ENCODE measurements at places on chromosomes 5 and 9.
A peak's percentile ranks its signal among the peaks of the same experiment; 100 is the strongest.

- H3K4me1 ChIP-seq: no peaks in the 10 kb centered on the region
- no peak overlapping the region for H3K4me3 ChIP-seq
- H3K27ac ChIP-seq: no peak overlapping the region
- H3K36me3 ChIP-seq: peaks cover 96% of the 10 kb centered on the region
- no peak for DNase-seq
These were observed 56.4 kb upstream of the OR2K2 start for GRCh38 chr9:111386386-111386785.

GRCh38 chr5:67897431-67897830 lies 318.1 kb upstream of the PIK3R1 start:
- H3K4me3 ChIP-seq: no peak overlapping the region
- H3K27me3 ChIP-seq: no peaks in the 10 kb centered on the region
- no peaks in the 10 kb centered on the region for H3K4me1 ChIP-seq
- no peak overlapping the region for H3K27ac ChIP-seq
- no peak for DNase-seq

DNA sequence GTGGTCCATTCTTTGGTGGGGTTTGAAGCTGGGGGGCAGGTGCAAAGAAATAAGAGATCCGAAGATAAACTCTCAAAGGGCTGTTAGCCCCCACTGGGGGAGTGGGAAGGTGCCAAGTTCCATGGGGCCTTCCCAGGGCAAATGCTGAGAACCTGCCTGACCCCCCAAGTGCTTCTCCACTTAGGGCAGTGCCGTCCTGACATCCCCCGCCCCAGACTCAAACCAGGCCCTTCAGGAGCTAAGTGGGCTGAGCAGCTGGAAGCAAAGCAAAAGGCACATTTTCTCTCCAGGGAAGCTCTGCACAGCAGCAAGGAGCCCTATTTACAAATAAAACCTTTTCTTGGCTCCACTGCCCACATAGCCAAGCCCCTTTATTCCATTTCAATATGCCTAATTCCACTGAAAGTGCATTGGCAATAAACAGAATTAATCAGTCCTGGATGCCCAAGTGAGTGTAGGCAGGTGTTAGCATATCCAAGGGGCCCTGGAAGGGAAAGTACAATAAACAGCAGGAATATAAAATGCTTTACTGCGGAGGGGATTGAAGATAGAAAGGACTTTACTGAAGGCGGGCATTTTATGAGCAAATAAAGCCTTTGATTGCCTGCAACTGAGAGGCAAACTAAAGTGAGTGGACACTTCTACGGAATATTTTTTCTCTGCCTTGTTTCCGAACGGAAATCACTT lies 44.6 kb downstream of the WHRN start:
- no peaks in the 10 kb centered on the region for H3K27me3 ChIP-seq
- H3K4me1 ChIP-seq: no peaks in the 10 kb centered on the region
- H3K27ac ChIP-seq: no peak overlapping the region
- no peak for DNase-seq
- no peaks in the 10 kb centered on the region for H3K36me3 ChIP-seq

DNA sequence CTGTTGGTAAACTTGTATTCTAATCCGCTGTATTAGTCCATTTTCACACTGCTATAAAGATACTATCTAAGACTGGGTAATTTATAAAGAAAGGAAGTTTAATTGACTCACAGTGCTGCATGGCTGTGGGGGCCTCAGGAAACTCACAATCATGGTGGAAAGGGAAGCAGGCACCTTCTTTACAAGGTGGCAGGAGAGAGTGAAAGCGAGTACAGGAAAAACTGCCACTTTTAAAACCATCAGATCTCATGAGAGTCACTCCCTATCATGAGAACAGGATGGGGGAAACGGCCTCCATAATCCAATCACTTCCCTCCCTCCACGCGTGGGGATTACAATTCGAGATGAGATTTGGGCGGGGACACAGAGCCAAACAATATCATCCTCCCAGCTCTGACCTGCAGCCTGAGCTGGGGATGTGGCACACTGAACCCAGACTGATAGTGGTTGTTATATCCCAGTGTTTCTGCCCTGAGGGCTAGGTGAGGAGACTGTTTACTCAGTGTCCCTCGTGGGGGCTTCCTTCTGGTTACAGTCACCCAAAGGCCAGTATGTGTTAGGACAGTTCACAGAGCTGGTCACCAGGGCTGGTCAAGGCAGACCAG lies 488.3 kb downstream of the KDM4C start:
- no peaks in the 10 kb centered on the region for H3K36me3 ChIP-seq
- H3K4me1 ChIP-seq: no peaks in the 10 kb centered on the region
- no peaks in the 10 kb centered on the region for H3K27me3 ChIP-seq
- no peak overlapping the region for H3K4me3 ChIP-seq
- no peak for DNase-seq

- DNase-seq: no peak
- peaks cover 2% of the 10 kb centered on the region for H3K36me3 ChIP-seq
- H3K27ac ChIP-seq: no peak overlapping the region
- H3K4me3 ChIP-seq: no peak overlapping the region
These were observed 118.8 kb downstream of the CDC42SE2 start for GRCh38 chr5:131382407-131383395.

- H3K4me1 ChIP-seq: peaks cover 7% of the 10 kb centered on the region
- H3K27ac ChIP-seq: peak overlapping the region; percentile 42
- no peaks in the 10 kb centered on the region for H3K36me3 ChIP-seq
- no peaks in the 10 kb centered on the region for H3K27me3 ChIP-seq
- DNase-seq: peak; percentile 75
- H3K4me3 ChIP-seq: peak overlapping the region; percentile 38
These were observed 165.0 kb upstream of the ZNF462 start for GRCh38 chr9:106697750-106698502.

- H3K4me3 ChIP-seq: no peak overlapping the region
- H3K36me3 ChIP-seq: no peaks in the 10 kb centered on the region
- no peak overlapping the region for H3K27ac ChIP-seq
- H3K27me3 ChIP-seq: no peaks in the 10 kb centered on the region
These were observed 614.5 kb downstream of the MAT2B start for GRCh38 chr5:164119806-164120447.

GRCh38 chr9:106906129-106906528 lies 43.2 kb downstream of the ZNF462 start:
- H3K27me3 ChIP-seq: no peaks in the 10 kb centered on the region
- no peak for DNase-seq
- H3K4me1 ChIP-seq: no peaks in the 10 kb centered on the region
- H3K27ac ChIP-seq: no peak overlapping the region
- H3K36me3 ChIP-seq: no peaks in the 10 kb centered on the region

DNA sequence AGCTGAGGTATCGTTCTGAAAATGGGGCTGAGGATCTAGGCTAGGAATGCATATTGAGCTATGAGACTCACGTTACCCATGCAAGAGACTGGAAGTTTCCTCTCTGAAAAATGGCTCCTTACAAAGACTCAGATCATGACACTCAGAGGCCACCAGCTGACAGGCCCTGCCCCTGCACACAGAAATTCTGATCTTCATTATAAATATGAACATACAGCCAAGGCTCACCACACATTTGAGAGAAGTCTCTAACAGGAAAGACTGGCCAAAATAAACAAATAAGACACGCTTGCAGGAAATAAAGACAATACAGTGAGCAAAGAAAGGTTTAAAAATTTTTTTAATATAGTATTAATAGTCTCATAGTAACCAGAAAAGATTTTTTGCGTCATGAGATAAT lies 365.9 kb downstream of the NFIB start:
- H3K27ac ChIP-seq: no peak overlapping the region
- no peaks in the 10 kb centered on the region for H3K36me3 ChIP-seq

GRCh38 chr9:16664211-16664610 lies 206.3 kb downstream of the BNC2 start:
- H3K4me1 ChIP-seq: no peaks in the 10 kb centered on the region
- no peaks in the 10 kb centered on the region for H3K27me3 ChIP-seq
- H3K27ac ChIP-seq: no peak overlapping the region

GRCh38 chr5:81794226-81794625 lies 43.3 kb upstream of the SSBP2 start:
- H3K4me1 ChIP-seq: no peaks in the 10 kb centered on the region
- no peak for DNase-seq
- H3K4me3 ChIP-seq: no peak overlapping the region
- H3K27ac ChIP-seq: no peak overlapping the region

DNA sequence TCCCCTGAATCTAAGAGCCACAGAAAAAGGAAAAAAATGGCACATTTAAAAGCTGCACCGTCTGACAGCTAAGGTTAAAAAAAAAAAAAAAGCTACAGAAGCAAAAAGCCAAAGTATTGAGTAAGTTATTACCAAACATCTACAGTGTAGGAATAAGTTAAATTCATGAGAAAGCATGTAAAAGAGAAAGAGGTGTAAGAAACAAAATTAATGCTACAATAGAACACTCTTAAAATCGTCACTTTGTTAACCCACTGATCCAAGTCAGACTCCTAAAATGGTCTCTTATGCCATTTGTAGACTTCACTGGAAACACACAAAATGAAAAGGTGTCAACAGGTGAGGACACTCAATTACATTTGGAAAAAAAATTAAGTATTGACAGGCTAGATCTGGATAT lies 120.2 kb downstream of the SSBP2 start:
- H3K4me3 ChIP-seq: no peak overlapping the region
- no peak overlapping the region for H3K27ac ChIP-seq
- no peaks in the 10 kb centered on the region for H3K4me1 ChIP-seq
- H3K36me3 ChIP-seq: peaks cover 9% of the 10 kb centered on the region
- H3K27me3 ChIP-seq: no peaks in the 10 kb centered on the region
- no peak for DNase-seq

GRCh38 chr9:10026443-10026984 lies 586.3 kb downstream of the PTPRD start:
- H3K4me1 ChIP-seq: no peaks in the 10 kb centered on the region
- no peaks in the 10 kb centered on the region for H3K27me3 ChIP-seq
- H3K4me3 ChIP-seq: no peak overlapping the region
- no peak overlapping the region for H3K27ac ChIP-seq
- no peaks in the 10 kb centered on the region for H3K36me3 ChIP-seq

DNA sequence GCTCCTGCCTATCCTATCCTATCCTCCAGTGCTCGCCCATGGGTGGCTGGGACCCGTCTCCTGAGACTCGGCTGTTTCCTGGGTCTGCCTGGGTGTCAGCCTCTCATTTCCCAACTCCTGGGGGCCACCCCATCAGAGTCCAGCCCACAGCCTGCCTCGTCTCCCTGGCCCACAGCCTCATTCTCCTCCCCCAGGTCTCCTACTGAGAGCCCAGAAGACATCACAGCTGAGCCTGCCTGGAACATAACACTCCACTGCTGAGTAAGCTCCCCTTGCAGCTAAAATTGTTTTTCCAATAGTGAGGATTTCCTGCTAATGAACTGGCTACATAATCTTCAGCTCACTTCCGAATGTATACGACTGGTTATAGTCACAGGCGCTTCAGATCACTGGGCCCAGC lies 95.3 kb downstream of the TTLL11 start:
- no peaks in the 10 kb centered on the region for H3K27me3 ChIP-seq
- DNase-seq: no peak
- no peaks in the 10 kb centered on the region for H3K4me1 ChIP-seq
- no peak overlapping the region for H3K27ac ChIP-seq

DNA sequence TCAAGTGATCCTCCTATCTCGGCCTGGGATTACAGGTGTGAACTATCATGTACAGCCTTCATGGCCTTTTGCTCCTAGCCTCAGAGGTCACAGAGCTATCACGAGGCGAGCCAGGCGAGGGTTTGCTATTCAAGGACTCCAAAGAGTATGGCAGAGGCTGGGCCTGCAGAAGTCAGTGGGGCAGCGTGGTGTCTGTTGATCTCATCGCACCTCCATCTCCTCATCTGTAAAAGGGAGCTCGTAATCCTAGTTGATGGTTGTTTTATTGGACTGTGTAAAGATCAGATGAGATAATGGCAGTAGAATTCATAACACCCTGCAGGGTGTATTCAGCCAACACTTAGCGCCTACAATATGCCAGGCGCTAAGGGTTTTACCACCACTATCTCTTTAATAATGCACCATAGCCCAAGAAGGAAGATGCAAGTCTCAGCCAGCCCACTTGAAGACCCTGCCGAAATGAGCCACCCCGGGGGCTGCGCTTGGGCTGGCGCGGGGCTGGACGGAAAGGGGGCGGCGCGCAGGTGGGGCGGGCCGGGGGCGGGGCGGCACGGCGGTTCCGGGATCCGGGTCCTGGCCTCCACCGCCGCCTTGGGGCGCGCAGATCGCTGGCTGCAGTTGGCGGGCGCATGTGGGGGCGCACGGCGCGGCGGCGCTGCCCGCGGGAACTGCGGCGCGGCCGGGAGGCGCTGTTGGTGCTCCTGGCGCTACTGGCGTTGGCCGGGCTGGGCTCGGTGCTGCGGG lies at the start of gene GALNT12:
Gene GALNT12, plus strand, starts transcription at position 601 of the 744 bp plus-strand sequence. Its CDS starts 29 bp downstream, at position 630.
- peak within 1 kb of the TSS; percentile 61 for H3K4me3 ChIP-seq
- peak; percentile 66 for DNase-seq
- H3K36me3 ChIP-seq: no peaks in the 10 kb centered on the region
- H3K27me3 ChIP-seq: peaks cover 18% of the 10 kb centered on the region
- no peaks in the 10 kb centered on the region for H3K4me1 ChIP-seq

DNA sequence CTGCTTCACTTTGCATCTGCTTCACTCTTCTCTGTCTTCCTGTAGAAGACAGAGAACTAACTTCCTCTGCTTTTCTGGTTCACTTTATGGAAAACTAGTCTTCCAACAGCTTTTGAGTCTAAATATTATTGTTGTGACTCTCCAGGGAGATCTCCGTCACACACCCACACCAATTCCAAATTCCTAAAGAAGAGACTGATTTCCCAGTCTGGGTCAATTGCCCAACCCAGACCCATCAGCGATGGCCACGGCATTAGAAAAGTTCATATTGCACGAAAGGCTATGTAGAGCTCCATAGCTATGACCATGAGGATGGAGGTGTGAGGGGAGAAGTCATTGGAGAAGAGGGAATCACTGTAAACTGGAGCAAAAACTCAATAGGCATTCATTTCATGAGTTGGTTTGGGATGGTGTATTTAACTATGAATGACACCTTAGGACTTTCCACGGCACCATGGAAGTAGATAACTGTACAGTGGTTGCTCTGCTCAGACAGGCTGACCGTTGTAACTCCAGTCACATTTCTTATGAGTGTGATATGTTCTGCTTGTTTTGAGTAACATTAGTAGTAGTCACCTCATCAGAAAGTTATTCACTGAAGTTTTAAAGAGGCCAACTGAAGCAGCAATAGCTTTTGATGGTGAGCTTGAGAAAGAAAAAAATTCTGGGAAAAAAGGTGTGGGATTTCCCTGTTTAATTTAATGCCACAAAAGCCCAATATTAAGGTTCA lies 78.1 kb upstream of the MAMDC2 start:
- no peak overlapping the region for H3K4me3 ChIP-seq
- H3K36me3 ChIP-seq: no peaks in the 10 kb centered on the region
- no peak for DNase-seq

DNA sequence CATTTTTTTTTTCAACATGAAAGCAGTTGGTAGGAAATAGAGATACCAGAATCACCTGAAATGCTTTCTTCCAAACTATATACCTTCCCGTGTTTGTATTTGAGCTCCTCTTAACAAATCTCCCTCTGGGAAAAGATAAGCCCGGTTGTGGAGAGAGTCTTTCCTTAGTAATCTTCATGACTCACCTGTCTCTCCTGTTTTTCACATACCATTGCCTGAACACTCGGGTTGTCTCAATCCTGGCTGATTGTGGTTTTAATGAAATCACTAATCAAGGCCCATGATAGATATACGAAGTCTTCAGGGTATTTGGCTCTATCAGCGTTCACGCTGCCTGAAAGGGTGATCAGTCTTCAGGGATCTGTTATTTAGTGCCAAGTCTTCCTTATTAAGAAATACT lies 136.7 kb downstream of the MAN2A1 start:
- no peaks in the 10 kb centered on the region for H3K27me3 ChIP-seq
- H3K4me1 ChIP-seq: peaks cover 28% of the 10 kb centered on the region
- no peak for DNase-seq
- H3K4me3 ChIP-seq: no peak overlapping the region

- H3K27me3 ChIP-seq: no peaks in the 10 kb centered on the region
- H3K36me3 ChIP-seq: no peaks in the 10 kb centered on the region
- DNase-seq: no peak
- no peak overlapping the region for H3K27ac ChIP-seq
- no peaks in the 10 kb centered on the region for H3K4me1 ChIP-seq
These were observed 386.1 kb upstream of the MPDZ start for GRCh38 chr9:13665418-13666066.

Data from tibial artery (tissue), 4 donors.